ENCODE measurements at places on chromosomes 2 and 18. TPM values are rescaled to one million over a fixed set of nuclear protein-coding genes. Genes with fewer than 3 reads are reported as not detected.

DNA sequence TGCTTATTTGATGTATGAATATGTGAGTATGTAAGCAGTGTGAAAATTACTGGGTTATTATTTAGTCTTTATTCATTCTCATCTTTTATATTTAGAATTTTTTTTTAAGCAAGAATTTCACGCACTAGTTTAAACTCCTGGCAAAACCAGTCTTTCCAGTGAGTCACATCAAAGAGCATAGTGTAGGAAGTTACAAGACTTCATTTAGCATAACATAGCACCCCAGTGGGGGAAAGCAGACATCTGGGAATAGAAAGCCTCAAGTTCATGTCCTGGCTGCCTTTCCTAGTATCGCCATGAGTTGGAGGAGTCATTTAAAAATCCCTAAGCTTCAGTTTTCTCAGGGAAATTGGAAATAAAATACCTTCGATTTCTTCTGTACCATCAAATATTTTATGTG lies 408.3 kb downstream of the NUP35 start:
- DNase-seq: no peak

DNA sequence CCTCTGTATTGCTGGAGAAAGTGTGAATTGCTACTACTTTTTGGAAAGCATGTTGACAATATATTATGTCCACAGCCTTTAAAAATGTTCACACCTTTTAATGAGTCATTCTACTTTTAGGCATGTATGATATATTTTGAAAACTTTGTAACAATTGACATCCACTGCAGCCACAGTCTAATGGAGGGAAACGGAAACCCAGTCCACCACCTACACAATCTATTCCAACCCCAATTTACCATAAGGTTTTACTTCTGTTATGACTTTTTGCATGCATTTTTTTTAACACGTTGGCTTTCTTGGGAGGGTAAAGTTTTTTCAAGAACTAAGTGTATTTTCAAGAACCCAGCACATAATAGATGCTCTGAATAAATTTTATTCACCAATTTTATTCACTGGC lies 38.5 kb upstream of the ATP8B1 start:
- DNase-seq: no peak

The LYG2 gene
- not detected for total RNA-seq

The AKAIN1 gene
- total RNA-seq: not detected

DNA sequence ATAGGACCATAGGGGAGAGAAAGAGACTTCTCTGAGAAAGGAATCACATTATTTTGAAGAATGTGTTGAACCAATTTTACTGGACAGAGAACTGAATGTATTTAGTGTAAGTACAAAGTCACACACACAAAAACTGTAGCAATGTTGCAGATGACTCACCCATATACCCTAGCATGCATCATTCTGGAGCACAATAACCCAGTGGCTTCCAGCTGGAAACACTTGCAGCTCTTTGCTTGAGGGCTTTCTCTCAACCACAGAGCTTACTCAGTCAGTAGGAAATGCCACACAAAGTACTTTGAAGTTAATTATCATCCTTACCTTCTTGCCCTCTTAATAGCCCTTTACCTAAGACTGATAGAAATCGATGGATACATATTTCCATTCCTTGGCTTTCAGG lies 760.0 kb upstream of the FSHR start:
- no peak for DNase-seq

DNA sequence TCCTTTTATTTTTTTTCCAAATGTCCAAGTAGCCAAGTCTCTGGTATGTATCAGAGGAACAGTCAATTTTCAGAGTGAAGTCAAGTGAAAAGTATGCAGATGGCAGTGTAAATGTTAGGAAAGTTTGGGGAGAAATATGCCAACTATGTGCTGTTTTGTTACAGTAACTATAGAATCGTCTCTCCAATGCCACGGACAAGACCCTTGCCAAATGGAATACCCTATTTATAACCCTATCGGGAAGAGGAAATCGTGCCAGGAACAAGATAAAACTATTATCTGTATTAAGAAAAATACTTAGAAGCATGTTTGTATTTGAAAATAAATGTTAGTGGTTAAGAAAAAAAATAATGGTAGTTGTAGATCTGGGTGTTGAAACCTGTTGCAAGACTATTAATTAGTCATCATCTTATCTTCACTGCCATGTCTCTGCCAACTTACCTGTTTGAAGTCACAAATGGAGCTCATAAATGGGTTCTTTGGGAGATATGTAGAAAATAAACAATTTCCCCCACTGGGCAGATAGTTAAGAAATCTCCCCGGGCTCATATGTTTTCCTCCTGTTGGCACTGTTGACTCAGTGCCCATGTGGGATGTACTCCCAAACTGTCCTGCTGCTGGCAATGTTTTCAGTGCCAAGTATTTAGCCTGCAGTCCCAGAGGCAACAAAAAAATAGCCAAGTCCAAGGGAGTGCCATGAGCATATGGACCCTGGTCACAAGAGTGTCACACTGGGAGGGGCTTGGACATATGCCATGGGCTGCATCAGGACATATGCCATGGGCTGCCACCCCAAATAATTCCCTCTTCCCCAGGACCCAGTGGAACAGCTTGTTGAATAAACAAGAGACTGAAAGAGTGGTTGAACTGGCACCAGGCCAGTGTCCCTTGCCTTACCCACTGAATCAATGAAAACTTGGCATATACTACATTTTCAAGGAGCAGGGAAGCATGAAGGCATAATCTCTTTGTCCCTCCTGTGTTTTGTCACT lies 366.9 kb downstream of the OSR1 start:
- peak; percentile 98 for DNase-seq

DNA sequence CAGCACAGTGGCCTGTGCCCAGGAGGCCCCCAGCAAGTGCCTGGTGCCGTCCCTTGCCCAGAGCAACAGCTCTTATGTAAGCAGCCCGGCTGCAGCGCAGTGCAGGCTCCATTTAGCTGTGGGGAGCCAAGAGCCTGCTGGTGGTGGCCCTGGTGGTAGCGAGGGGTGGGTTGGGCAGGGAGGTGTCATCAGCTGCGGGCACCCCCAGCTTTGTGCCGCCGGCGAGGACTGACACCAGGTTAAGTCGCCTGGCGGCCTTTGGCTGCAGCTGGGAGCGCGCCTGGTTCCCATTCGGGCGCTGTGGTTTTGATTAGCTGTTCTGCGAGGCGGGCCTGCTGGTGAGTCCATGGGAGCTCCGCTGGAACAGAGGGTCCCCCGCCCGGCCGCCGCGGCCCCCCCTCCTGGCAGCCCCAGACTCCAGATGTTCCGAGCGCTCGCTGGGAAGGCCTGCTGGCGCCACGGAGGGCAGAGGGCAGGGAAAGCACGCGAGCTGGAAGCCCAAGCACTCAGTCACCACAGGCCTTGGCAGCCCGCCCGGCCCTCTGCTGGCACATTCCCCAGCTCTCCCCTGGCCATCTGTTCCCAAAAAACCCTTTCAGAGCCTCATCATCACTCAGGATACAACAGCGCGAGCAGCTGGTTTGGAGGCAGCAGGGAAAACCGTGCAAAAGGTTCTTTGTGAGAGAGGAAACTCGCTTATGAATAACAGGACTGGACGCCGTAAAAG lies 18.4 kb downstream of the ATOH8 start:
- peak; percentile 100 for DNase-seq

The BIN1 gene
- 45.8 TPM for total RNA-seq

DNA sequence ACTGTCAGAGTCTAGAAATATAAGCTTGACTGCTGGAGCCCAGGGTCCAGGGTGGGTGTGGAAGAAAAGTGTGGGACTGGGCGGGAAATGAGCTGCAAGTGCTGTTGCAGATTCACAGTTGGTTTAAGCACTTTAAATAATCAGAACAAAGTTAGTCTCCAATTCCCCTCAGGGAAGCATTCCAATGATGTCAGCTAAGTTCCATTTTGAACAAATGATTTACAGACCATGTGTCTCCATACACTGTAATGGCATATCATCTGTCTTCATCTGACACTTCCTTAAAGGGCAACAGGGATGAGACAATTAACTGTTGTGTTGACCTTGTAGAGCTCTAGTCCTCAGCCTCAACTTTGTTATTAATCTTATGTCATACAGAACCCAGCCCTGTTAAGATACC lies 31.5 kb upstream of the REG3A start:
- DNase-seq: no peak

Measured in fibroblast of the aortic adventitia (primary cell).